ENCODE measurements at places on chromosomes 6 and 20.

- DNase-seq = no peak
Observed at GRCh38 chr20:39155971-39156370, 193.8 kb downstream of the DHX35 start.

DNA sequence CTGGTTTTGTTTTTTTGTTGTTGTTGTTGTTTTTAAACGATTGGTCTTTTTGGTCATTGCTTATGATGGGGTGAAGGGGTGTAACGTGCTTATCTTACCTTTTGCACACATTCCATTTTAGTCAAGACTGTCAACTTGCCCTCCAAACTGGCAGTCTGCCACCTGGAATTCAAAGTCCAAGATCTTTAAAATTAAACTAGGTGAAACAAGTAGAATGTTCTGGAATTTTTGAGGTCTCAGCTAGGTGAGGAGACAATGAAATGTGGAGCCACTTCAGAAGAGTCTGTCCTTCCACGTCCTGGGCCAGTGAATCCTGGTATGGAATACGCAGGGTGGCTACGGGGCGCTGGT, 344.6 kb downstream of the ZFAND3 start:
- DNase-seq = no peak

GRCh38 chr20:62236766-62237513, 1.4 kb upstream of the OSBPL2 start:
- no peak for DNase-seq

DNA sequence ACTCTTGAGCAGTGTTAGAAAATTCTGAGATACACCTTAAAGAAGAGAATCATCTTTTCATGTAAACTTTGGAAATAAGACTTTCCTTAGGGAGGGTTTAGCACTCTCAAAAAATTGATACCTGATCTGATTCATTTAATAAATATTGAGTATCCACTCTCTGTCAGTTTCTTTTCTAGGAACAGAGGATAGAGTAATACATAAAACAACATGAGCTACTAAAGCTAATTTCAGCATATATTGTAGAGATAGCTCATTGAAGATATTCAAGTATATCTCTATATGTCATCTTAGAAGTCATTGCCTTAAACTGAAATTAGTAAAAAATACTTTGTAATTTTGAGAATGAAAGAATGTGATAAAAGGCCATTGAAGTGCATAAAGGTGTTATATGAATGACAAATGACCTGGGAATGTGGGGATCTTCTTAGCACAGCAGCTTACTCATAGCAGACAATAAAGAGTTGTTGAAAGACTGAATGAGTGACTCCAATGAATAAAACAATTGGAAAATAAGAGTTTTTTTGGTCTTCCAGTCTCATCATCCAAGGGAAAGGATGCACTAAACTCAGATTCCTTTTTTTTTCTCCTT, 29.2 kb downstream of the RHAG start:
- DNase-seq = no peak

DNA sequence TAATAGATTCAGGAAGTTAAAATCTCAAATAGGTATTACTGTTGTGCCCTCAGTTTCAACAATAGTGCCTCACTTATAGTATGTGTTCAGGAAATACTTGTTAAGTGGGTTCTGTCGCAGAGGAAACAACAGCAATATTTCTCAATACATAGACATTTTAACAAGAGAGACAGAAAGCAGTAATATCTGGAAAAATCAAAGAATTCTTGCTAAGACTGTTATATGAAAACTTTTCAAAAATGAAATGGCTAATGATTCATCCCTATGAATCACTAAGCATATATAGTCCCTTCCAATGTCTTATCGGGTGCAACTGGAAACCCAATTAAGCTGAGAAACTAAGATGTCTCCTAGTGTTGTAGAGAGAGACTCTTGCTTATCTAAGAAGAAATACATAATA, 668.9 kb downstream of the TFAP2A start:
- DNase-seq = no peak

DNA sequence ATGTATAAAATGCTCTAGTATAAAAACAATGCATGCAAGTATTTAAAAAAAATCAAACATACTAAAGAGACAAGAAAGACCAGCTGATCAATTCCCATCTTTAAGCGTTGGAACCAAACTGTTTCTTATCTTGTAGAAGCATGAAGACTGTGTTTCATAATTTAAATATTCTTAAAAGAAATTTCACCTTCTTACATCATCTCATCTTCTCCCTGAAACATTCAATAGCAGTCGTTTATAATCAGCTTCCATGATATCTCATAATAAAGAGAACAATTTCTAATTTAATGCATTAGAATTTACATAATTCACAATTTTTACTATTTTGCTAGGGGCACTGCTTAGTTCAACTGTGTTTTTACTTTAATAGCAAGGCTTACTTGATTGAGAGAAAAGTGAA, 468.1 kb upstream of the MARCKS start:
- DNase-seq = no peak

DNA sequence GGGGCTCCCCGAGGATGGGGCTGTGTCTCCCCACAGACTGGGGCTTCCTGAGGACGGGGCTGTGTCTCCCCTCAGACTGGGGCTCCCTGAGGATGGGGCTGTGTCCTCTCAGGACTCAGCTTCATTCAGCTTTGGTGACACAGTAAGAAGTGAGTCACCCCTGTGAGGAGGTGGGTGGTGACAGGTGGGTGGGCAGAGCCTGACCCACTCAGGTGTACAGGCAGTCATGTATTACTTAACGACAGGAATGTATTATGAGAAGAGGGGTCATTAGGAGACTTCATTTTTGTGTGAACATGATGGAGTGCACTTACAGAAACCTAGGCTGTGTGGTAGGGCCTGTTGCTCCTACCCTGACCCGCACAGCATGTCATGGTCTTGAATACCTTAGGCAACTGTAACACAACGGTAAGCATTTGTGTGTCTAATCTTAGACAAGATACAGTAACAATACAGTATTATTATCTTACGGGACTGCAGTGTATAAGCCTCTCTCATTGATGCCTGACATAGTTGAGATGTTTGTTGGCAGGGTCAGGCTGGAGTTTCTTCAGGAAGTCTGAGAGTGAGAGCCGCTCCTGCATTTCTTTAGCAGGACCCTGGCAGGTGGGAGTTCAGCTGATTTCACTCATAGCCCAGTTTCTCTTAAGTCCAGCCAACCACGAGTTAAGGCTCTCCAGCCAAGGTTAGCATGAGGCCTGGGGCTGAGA, 10.9 kb upstream of the PGC start:
- DNase-seq = no peak

- no peak for DNase-seq
Observed at GRCh38 chr6:130381012-130381411, 15.2 kb downstream of the TMEM200A start.

- no peak for DNase-seq
Observed at GRCh38 chr6:14968056-14968637, 277.7 kb upstream of the JARID2 start.

DNA sequence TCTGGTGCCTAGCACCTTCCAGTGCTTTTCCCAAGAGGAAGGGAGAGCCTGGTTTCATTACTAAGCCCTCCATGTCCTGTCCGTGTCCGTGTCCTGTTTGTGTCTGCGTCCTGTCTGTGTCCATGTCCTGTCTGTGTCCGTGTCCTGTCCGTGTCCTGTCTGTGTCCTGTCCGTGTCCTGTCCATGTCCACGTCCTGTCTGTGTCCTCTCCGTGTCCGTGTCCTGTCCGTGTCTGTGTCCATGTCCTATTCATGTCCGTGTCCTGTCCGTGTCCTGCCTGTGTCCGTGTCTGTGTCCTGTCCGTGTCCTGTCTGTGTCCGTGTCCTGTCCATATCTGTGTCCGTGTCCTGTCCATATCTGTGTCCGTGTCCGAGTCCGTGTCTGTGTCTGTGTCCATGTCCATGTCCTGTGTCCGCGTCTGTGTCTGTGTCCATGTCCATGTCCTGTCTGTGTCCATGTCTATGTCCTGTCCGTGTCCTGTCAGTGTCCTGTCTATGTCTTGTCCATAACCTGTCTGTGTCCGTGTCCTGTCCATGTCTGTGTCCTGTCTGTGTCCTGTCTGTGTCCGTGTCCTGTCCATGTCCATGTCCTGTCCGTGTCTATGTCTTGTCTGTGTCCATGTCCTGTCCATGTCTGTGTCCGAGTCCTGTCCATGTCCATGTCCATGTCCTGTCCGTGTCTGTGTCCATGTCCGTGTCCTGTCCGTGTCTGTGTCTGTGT, 54.4 kb upstream of the BHLHE23 start:
- no peak for DNase-seq
